ENCODE measurements at places on chromosomes 4 and X. TPM values are rescaled to one million over a fixed set of nuclear protein-coding genes. Genes with fewer than 3 reads are reported as not detected.

DNA sequence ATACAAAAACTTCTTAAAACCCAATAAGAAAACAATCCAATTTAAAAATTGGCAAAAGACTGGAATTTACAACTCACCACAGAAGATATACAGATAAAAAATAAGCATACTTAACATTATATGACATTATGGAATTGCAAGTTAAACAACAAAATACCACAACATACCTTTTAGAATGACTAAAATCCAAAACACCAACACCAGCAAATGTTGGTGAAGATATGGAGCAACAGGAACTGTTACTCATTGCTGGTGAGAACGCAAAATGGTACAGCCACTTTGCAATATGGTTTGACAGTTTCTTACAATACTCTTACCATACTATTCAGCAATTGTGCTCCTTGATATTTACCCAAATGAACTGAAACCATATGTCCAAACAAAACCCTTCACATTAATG, 112.4 kb downstream of the ADGRL3 start:
- no peak for DNase-seq

DNA sequence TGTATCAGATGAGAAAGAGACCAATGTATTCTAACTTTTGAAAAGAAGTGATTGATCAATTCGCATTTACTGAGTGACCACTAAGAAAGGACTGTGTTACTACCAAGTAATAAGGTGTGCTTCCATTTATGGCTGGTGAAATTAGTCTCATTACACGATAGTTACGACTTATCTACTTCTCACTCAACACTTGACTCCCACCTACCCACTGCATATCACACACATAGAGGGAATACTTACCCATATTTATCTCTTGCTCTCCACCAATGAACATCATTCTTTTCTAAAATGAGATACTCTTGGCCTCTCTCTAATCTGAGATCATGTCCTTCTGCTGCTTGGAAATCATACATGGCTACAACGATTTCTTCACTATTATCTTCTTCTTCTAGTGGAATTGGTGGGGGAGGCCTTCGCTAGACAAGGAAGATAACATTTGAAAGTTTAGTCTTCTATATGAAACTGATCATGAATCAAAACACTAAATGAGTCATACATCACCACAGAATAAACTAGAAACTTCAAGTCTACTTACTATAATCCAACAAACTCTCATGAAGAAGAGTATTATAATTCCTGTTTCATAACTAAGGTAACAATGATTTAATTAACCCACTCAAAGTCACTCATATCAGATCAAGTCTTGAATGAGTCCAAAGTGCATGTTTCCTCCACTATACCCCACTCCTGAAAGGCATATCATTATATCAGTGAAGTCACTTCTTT, 33.7 kb upstream of the TXK start:
- no peak for DNase-seq

DNA sequence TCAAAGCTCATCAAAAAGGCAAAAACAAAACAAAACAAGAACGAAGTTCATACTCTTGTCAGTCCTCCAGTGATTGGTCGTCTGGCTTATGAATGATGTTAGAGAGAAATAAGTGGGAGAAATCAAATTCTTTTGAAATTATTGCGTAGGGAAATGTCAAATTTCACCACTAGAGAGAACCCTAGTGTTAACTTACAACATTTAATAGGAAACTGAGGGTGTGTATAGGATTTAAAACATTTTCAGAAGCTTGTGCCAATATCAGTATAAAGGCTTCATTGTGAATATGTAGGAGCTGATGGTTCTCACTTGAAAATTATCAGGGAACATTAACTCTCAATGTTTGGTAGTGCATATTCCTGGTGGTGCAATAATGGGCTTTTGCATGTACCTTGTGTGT, 17.4 kb downstream of the ADH6 start:
- DNase-seq: no peak

DNA sequence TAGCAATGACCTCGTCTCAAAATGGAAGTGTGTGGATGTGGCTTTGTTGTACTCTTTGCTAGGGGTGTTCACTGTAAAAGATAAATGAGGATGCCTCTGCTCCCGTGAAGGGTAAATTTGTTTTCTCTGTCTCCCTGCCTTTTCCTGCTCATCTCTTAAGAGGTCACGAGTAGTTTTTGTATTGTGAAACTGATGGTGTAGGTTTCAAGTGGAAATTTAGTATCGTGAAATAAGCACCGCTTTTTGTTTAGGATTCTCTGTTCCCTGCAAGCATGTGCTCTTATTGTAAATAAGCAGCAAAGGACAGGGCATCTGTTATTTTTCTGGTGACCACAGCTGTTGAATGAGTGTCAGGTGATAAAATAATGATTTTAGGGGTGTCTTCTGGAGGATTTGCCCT, 104.6 kb downstream of the PHEX start:
- no peak for DNase-seq

GRCh38 chr4:140706276-140706625, 49.9 kb downstream of the TBC1D9 start:
- no peak for DNase-seq

DNA sequence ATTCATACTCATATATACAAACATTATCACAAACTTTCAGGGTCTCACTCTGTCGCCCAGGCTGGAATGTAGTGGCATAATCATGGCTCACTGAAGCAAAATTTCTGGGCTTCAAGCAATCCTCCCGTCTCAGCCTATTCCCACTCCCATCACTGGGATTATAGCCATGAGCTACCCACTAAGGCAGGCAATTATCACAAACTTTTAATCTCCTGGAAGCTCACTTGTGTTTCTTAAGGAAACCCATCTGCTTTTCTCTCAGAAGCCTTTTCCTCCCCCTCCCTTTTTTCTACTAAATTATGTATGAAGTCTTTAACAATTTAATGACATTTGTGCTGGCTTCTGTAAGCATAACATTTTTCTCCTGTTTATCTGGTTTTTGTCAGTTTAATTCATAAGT, 170.5 kb downstream of the AREG start:
- no peak for DNase-seq

DNA sequence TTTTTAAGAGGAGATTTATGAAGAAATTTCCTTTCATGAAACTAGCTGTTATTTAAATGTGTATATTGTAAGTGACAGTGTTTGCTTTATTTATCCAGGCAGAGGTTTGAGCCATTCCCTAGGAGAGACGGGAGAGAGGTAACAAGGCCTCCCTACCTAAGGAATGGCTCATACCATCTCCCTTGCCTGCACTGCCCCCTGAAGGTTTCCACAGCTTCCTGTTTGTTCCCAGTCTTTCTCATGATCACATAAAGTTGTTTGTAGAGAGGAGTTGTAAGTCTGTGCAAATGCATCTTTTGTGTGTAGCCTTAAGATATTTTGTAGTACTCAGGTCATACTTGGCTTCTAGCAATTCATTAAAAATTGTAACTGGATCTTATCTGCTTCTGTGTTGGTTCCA, 1504.5 kb upstream of the PCDH10 start:
- no peak for DNase-seq

- DNase-seq: no peak
Observed at GRCh38 chr4:148442832-148443511, 758 bp upstream of the NR3C2 start.

- no peak for DNase-seq
Observed at GRCh38 chr4:120963449-120963848, 40.9 kb upstream of the PRDM5 start.

DNA sequence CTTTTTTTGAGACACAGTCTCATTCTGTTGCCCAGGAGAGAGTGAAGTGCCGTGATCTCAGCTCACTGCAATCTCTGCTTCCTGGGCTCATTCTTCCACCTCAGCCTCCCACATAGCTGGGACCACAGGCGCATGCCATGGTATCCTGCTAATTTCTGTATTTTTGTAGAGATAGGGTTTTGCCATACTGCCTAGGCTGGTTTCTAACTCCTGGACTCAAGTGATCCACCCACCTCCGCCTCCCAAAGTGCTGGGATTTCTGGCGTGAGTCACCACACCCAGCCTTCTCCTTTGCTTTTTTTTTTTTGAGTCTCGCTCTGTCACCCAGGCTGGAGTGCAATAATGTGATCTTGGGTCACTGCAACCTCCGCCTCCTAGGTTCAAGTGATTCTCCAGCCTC, 94.1 kb downstream of the PDS5A start:
- no peak for DNase-seq

DNA sequence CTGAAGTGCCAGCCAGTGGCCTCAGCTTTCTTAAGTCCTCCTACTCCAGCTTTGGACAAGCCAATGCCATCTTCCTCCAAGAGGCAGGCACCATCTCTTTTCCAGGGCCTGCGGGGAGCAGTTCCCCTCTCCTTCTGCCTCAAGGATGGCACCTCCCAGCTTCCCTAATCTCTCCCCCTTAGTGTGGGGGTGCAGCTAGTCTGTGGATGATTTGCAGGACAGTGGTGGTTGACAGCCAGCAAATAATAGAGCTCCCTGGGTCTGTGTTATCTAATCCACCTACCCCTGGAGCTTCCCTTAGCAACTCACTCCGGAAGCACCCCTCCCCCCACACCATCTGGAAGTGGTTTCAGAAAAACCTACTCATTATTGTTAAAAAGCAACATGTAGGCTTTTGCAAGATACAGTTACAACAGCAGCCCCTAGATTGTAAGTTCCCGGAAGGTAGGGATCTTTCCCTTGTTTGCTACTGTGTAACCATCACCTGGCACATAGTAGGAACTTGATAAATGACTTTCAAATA, 247.1 kb downstream of the BCOR start:
- DNase-seq: no peak

The PCSK1N gene
- total RNA-seq: 1.1 TPM

The ENOX2 gene
- total RNA-seq: 12.5 TPM

All from urinary bladder (tissue), 4 donors.